ENCODE measurements at places on chromosomes 6 and 20. TPM values are rescaled to one million over a fixed set of nuclear protein-coding genes. Genes with fewer than 3 reads are reported as not detected.
A peak's percentile ranks its signal among the peaks of the same experiment; 100 is the strongest.

GRCh38 chr20:8721098-8721497, 347.8 kb upstream of the PLCB4 start:
- peak; percentile 67 for DNase-seq

The SNX14 gene
- 58.6 TPM for total RNA-seq

DNA sequence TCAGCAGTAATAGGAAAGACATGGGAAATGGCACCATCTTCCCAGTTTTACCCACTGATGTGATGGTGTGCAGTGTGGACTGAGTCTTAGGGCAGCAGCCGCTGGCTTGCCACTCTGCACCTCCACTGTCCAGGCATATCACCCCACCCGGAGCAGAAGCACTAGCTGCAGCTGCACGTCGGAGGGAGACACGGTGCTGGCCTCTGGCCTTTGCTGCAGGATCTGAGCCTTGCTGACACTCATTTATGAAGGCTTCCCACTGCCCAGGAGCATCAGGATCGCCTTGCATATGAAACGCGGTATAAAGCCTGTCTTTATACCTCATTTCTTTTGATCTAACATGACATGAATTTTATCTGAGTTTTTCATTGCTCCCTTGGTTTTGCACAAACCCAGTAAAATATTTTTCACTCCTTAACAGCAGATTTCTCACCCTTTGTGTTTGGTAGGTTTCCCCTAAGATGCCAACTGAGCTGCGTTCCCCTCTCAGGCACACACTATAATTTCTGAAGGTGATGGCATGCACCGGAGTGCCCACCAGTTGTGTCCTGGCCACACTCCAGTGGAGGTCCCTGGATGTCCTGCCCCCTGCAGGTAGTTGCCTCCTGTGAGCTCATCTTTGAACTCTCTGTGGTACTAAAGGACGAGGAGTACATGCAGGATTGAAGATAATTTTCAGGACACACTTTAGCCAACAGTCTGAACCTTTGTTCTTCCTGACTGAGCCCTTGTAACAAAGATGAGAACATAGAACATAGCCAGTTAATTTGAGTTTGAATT, 9.0 kb upstream of the EXOC2 start:
- DNase-seq, result no peak

The CST4 gene
- 0.42 TPM for total RNA-seq

All from NCI-H460 (cell line).